ENCODE measurements at places on chromosomes 1 and 21. TPM values are rescaled to one million over a fixed set of nuclear protein-coding genes. Genes with fewer than 3 reads are reported as not detected.

The LCE1A gene
- total RNA-seq: not detected

The PDC gene
- 0.22 TPM for total RNA-seq

The C8A gene
- total RNA-seq: not detected

The TMEM79 gene
- 2.0 TPM for total RNA-seq

The AMPD1 gene
- total RNA-seq: not detected

The CYP4Z1 gene
- total RNA-seq: not detected

The ARV1 gene
- total RNA-seq: 20.4 TPM

The VHLL gene
- total RNA-seq: not detected

The CCT3 gene
- 344 TPM for total RNA-seq

The GBP6 gene
- not detected for total RNA-seq

The FLG gene
- 0.02 TPM for total RNA-seq

GRCh38 chr1:8122160-8122476 lies 96.0 kb upstream of the ERRFI1 start:
- no peak for DNase-seq

GRCh38 chr21:41398251-41398650 lies 27.8 kb upstream of the MX1 start:
- DNase-seq: no peak

GRCh38 chr1:74623716-74624115 lies 49.9 kb downstream of the ERICH3 start:
- no peak for DNase-seq

DNA sequence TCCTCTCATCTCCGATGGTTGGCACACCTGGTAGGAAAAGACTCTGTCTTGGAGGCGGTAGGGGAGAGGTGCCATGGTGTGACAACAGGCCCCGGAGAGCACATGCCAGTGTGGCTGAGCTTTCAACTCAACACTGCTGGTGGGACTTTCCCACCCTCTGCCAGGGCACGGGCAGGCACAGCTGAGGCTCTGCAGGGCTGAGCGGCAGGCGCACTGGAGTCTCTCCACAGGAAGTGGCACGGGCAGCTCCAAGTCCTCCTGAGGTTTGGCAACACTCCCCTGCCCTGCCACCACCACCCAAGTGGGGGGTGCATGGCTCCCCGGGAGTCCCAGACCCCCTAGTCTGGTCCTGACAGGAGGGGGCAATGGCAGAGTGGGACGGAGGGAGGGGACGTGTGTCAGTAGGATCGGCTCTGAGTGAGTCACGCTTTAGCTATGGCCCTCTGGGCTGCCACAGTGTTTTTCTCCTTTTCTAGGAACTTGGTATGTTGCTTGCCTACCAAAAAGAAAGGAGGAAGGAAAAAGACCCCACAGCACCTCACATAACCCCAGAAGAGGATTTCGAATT lies 27.3 kb upstream of the EVA1B start:
- DNase-seq: peak; percentile 78

- DNase-seq: no peak
These were observed 106.8 kb downstream of the TENT5C start for GRCh38 chr1:117712621-117713020.

DNA sequence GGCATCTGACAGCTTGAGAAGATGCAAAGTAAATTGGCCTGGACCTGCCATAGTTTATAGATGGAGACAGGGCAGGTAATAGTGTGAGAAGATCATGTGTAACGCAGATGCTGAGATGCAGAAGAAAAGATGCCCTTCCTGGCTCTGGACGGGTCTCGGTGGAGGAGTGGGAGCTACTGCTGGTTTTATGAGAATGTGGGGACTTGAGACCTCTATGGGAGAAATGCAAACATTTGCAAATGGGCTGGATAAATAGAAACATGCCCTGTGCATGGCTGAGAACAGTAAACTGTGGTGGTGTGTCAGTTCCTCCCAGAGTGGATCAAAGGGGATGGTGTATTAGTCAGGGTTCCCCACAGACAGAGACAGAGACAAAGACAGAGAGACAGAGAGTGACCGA lies 21.9 kb downstream of the UBASH3A start:
- DNase-seq: no peak

DNA sequence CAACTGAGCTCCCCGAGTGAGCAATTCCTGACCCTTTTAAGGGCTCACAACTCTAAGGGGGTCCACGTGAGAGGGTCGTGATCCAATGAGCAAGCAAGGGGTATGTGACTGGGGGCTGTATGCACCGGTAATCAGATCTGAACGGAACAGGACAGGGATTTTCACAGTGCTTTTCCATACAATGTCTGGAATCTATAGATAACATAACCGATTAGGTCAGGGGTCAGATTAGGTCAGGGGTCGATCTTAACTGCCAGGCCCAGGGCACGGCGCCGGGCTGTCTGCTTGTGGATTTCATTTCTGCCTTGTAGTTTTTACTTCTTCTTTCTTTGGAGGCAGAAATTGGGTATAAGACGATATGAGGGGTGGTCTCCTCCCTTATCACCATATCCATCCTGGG lies 30.7 kb upstream of the OPRD1 start:
- no peak for DNase-seq

DNA sequence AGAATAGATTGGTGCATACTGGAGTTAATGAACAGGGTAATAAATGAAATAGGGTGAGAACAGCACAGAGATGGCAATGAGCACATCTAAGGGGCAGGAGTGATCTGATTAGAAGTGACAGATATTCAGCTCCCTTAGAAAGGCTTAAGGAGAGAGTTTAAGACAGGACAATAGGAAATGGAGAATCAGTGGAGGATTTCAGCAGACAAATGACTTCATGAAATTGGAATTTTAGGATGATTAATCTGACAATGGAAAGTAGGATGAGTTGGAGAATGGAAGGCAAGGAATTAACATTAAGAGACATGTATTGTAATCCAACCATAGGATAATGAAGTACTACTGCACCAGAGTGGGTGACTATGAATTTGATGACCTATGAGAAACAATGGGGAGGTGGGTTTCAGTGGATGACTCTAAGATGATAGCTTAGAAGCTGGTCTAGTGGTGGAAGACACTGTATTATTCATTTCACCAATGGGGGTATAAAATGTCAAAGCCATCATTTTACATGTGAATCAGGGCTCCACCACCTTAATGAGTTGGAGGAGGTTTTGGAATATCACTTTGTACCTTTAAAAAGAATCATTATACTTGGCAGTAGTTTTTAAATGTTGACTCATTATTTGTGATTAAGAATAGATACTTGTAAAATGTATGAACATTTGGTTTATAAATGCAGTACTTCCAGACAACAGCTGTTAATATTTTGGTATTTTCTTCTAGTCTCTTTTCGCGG lies 139.1 kb downstream of the PLA2G4A start:
- peak; percentile 52 for DNase-seq

- DNase-seq: no peak
These were observed 8.0 kb downstream of the CTNNBIP1 start for GRCh38 chr1:9902060-9902452.

GRCh38 chr21:45001134-45002095 lies 61.6 kb downstream of the SLX9 start:
- peak; percentile 13 for DNase-seq

GRCh38 chr1:29743264-29743663 lies 506.9 kb downstream of the PTPRU start:
- no peak for DNase-seq

DNA sequence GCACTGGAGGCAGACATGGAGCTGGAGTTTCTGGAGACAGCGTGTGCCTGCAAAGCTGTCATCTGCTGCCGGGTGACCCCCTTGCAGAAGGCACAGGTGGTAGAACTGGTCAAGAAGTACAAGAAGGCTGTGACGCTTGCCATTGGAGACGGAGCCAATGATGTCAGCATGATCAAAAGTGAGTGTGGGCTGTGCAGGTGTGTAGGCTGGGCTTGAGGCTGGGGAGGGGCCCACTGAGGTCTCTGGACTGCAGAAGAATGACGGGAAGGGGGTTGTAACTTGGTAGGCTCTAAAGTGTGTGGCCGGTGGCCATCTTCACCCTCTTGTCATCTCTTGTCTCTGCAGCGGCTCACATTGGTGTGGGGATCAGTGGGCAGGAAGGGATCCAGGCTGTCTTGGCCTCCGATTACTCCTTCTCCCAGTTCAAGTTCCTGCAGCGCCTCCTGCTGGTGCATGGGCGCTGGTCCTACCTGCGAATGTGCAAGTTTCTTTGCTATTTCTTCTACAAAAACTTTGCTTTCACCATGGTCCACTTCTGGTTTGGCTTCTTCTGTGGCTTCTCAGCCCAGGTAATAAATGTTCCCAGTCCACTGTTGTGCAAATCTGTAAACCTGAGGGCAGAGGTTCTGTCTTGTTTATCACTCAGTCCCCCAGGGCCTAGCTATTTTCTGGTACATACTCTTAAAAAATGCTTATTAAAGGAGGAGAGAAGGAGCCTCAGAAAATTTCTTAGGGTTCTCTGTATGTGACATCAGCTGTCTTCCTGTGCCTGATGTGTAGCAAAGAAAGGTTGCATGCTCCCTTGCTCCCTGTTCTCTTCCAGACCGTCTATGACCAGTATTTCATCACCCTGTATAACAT lies 19.9 kb downstream of the ATP8B2 start:
- DNase-seq: peak; percentile 34

GRCh38 chr1:183185941-183186490 lies at the start of gene LAMC2:
Gene LAMC2, plus strand, starts transcription at chr1:183186264. Its CDS starts 89 bp downstream, at chr1:183186353.
- DNase-seq: no peak

DNA sequence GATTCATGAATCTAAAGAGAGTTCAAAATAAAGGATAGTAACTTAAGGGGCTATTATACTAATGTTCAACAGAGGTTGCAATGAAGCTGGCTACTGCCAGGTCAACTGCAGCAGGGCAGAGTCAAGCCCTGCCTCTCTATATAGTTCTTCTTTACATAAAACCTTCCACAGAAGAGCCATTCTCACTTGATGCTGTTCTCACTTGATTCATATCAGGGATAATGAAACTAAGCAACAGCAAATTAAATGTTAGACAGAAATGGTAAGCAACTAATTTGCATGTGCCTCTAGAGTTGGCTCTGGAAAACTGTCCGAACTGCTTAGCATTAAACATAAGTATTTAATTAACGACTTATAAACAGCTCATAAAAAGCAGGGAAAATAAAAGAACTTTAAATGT lies 17.4 kb downstream of the CCSAP start:
- no peak for DNase-seq

DNA sequence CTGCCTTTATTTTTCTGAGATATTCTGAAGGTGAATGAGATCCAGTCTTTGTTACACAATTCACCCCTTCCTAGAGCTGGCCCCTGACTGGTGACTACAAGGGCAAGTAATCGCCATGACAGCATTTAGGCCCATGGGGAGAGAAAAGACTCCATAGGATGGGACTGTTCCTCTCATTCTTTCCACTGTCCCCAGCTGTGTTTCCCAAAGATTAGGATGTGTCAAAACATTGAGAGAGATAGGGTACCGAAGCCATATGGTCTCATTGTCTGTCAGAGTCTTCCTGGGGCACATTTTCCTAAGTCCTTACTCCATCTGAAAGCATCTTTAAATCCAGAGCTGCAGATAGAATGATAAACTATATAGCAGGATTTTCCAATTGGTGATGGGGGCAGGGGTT lies 423.5 kb downstream of the OMA1 start:
- no peak for DNase-seq

GRCh38 chr1:34739613-34740012 lies 15.2 kb upstream of the GJB5 start:
- DNase-seq: no peak

DNA sequence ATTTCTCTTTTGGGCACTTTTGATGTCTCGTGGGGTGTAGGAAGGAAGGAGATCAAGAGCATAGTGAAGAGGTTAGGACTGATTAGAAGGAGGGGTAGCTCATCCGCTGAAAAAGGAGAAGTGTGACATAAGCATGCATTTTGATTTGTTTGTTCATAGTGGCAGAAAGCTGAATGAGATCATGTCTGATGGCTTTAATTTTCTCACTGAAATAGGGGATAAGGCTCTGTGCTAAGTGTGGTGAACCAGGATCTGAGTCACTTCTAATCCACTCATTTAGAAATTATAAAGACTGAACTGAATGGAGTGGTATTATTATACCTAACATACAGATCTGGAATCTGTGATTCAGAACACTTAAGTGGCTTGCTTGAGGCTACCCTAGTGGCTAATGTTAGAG lies 344.5 kb downstream of the PDE4B start:
- no peak for DNase-seq

DNA sequence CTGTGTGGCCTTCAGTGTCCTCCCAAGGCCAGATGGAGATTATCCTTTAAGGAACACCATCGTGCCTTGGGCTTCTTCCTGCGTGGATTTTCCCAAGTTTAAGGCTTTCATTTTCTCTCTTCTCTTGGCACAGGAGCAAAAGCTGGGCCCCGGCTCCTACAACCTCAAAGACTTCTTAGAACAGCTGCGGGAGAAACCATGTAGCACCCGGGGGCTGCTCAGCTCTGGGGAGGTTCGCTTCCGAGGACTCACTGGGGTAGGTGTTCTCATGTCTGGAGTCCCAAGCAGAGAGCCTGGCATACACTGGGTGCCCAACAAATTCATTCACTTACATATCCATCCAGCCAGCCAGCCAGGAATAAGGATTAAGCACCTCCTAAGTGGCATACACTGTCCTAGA lies 6.6 kb upstream of the TTC22 start:
- DNase-seq: no peak

GRCh38 chr1:63659448-63659847 lies 66.2 kb downstream of the PGM1 start:
- DNase-seq: no peak

DNA sequence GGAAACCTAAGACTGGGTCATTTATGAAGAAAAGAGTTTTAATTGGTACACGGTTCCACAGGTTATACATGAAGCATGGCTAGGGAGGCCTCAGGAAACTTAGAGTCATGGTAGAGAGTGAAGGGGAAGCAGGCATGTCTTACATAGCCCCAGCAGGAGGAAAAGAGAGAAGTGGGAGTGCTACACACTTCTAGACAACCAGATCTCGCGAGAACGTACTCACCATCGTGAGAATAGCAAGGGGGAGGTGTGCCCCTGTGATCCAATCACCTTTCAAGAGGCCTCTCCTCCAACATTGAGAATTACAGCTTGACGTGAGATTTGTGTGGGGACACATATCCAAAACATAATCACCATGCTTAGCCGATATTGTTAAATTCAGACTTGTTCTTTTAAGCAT lies 62.8 kb downstream of the DYRK1A start:
- DNase-seq: no peak

DNA sequence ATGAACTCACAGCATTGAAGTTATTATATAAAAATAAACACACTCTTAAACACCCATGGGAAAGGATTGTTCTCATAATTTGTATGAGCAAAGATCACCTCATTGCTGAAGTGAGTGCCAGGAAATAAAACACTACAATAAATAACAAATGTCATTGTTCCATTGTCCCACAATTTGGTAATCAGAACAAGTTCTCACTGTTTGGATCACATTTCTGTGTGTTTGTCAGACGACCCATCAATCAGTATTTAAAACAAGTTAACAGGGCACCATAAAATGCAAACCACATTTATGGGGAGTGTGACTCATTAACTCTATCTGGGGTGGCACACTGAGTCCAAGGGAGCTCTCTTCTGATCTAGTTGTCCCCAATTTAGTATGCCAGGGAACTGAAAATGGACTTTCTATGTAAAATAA lies 124.5 kb downstream of the PTPRC start:
- DNase-seq: no peak
